Iris pigment epithelial cell (primary cell): ENCODE measurements at places on chromosomes 1 and 21.

DNA sequence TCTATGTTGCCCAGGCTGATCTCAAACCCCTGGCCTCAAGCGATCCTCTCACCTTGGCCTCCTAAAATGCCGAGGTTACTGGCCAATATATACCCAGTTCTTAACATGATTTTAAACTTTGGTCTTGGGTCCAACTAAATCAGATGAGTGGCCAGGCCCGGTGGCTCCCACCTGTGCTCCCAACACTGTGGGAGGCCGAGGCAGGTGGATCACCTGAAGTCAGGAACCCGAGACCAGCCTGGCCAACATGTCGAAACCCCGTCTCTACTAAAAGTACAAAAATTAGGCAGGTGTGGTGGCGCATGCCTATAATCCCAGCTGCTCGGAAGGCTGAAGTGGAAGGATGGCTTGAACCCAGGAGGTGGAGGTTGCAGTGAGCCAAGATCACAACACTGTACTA is 29.6 kb downstream of the TOMM20 start:
- DNase-seq = no peak

- no peak for DNase-seq
Observed at GRCh38 chr1:59352065-59352464, 55.2 kb downstream of the FGGY start.

DNA sequence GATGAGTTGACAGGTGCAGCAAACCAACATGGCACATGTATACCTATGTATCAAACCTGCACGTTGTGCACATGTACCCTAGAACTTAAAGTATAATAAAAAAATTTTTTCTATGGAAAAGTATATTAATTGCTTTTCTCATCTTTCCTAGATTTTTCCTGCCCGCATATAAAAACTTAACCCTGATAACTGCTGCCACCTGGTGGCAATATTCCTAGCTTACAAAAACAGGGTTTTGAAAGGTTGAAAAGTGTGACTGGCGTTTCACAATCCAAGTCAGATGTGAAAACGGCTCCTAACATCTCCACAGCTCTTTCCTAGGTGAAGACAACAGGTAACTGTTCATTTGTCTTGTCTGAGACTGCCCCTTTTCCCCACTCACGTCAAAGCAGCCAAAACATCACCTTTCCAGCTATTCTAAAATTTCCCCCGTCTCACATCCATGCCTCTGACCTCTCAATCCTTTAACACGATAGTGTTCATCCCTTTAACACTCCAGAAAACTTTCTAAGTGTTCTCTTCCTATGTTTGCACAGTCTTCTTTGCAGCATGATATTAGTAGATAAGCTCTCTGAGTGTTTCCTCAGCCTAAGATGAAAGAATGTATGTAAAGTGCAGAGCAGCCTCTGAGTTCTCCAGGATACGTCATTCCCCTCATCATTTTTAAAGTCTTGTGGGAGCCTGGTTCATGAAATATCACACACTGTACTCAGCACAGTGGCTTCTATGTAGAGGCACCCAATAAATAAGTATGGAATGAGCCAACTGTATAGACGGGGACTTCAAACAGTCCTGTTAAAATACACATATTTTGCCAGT is 27.5 kb downstream of the OVGP1 start:
- DNase-seq = peak; percentile 50

GRCh38 chr1:97832481-97832880 is 88.4 kb downstream of the DPYD start:
- peak; percentile 8 for DNase-seq
